Mesendoderm (in vitro differentiated cells): ENCODE measurements at places on chromosomes 3 and 15.

DNA sequence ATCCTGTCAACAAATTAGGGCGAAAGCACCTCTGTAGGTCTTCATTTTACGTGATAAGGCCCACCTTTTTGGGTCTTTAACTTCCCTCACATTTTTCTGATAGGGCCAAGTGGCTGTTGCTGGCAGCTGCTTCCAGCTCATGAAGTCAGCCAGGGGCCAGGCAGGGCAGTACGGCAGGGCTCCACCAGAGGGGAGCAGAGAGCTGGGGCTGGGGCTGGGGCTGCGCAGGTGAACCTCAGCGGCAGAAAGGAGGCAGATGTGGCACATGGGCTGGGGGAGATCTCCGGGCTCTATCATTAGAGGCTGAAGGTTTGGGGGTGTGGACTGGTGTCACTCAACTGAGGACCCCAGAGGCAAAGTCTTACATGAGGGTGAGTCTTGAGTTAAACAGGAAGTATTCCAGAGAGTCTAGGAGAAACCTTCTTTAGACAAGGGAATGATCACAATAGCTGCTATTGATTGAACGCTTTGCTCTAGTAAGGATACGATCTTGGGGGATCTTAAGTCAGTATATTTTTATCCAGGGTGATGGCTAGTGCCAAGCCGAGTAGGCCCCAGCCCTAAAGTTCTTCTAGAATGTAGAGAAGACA is 62.8 kb upstream of the MEX3B start:
- DNase-seq: peak; percentile 66

DNA sequence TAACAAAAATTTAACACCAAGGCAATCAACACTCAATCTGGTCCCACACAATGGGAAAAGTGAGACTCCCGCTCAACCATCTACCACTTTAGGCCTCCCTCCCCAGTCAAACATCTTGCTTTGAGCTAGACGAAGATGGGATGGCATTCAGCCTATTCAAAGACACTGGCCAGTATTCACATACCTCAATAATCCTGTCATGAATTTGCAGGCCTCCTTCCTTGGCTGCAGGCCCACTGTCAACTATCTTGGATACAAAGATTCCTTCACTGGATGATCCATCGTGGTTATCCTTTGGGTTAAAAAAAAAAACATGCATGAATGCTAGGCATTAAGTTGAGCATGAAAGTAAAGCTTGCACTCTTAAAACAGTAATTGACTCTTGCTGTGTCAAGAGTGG is 22.6 kb downstream of the PDZRN3 start:
- DNase-seq: peak; percentile 50

DNA sequence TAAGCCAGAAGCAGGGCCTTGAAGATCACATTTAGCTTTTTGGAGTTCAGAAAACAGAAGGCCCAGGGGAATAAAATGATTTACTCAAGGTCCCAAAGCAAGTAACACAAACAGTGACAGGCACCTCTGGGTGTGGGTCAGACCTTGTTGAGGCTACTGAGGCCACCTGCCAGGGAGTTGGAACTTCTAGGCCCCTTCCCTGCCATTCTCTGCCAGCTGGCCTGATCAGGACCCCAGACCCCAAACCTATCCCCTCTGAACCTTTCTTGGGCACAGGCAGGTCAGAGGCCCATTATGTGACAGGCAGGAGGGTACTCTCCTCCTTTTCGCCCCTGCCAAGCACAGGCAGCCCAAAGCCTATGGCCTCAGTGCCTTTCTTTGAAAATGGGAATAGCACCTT is 49.4 kb upstream of the ATP2B2 start:
- DNase-seq: no peak

DNA sequence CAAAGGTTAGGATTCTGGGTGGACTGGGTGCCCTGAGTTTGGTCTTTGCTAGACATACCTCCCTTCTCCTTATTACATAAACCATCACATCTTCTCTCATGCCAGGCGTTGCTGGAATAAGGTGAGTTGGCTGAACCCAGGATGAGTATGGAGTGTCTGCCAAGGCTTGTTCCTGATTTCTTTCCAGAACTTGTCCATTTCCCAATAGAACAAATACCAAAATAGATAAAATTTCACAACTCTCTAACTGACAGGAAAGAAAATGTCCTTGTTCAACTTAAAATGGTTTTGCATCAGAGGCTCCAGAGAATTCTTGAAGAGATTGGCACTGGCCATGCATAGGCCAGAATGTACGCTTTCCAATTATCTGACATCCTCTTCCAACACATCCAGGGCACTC is 291.9 kb downstream of the IGSF11 start:
- no peak for DNase-seq

- no peak for DNase-seq
Measured at GRCh38 chr3:20121088-20121487, 64.9 kb downstream of the SGO1 start.

GRCh38 chr15:40157778-40158447 is 3.0 kb upstream of the BUB1B start:
- peak; percentile 11 for DNase-seq
